ENCODE measurements at places on chromosomes 7 and 10. TPM values are rescaled to one million over a fixed set of nuclear protein-coding genes. Genes with fewer than 3 reads are reported as not detected.

RELN gene
- 0.03 TPM for total RNA-seq

ASB15 gene
- not detected for total RNA-seq

KCNH2 gene
- total RNA-seq: 0.43 TPM

GCC1 gene
- total RNA-seq: 15.5 TPM

ANXA8L1 gene
- total RNA-seq: 85.5 TPM

SRRM3 gene
- 5.6 TPM for total RNA-seq
